ENCODE measurements at places on chromosomes 3 and 15.

DNA sequence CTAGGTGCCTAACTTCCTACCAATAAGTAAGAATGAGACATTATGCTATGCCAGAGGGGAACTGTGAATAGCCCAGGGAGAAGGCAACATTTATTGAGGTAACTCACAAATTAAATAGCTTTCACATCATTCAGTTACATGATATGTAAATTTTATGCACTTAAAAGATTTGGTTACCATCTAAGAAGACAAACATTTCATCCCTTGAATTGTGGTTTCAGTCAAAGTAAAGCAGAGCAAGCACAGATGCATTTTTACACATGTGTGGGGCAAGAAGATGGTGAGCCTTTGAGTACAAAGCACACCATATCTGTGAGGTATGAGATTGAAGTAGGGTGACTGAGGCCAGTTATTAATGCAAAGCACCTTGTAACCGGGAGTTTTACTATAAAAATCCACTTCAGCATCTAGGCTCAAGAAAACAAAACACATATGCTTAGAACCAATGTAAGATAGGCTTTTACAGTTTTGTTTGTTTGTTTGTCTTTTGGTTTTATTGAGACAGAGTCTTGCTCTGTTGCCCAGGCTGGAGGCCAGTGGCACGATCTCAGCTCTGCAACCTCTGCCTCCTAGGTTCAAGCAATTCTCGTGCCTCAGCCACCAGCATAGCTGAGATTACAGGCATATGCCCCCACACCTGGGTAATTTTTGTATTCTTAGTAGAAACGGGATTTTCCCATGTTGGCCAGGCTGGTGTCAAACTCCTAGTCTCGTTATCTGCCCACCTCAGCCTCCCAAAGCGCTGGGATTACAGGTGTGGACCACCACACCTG, 3.5 kb downstream of the PLSCR2 start:
- no peak for DNase-seq

DNA sequence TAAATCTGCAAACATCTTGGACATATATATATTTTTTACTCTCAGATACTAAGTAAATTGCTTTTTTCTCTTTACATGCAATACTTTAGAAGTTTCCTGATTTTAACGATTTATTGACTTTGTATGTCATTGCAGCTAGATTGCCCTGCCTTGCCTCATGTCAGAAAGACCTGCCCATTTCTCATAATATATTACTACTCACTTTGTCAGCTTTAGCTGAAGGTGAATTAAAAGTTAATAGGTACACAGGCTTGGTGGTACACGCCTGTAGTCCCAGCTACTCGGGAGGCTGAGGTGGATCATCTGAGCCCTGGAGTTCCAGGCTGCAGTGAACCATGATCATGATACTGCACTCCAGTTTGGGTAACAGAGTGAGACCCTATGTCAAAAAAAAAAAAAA, 52.8 kb downstream of the PLS1 start:
- DNase-seq, result no peak

- DNase-seq, result no peak
Measured at GRCh38 chr3:11508346-11509172, 135.2 kb downstream of the VGLL4 start.

DNA sequence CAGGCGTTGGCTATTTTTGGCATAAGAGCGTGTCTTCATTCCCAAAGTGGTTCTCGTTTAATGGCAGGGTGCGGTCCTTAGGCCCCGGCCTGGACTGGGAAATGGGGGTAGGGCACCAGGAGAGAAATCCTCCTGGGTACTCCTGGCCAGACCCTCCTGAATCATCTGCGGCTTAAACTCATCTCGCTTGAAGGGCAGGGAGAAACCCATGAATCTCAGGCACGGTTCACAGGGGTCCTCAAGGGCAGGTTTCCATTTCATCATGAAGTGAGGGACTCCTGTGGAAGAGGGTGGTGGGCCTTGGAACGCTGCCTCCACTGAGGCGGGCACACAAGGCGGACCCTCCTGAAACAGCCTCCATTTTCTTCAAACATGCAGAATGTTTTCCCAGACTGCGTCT, 48.4 kb downstream of the KLF13 start:
- no peak for DNase-seq

DNA sequence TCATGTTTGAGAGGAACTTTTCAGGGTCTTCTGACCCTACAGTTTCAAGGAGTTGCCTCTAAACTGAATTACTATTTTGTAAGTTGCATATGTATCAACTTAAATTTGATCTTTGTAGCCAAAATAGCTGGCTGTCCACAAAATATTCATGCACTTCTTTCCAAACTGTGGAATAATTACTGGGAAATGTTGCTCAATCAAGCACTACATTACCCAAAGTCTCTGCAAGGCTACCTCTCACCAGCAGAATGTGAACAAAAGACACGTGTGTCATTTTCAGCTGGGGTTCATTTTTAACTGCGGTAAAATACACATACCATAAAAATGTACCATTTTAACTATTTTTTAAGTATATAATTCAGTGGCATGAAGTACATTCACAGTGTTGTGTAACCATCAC, 320.4 kb downstream of the CTNNB1 start:
- DNase-seq, result no peak

DNA sequence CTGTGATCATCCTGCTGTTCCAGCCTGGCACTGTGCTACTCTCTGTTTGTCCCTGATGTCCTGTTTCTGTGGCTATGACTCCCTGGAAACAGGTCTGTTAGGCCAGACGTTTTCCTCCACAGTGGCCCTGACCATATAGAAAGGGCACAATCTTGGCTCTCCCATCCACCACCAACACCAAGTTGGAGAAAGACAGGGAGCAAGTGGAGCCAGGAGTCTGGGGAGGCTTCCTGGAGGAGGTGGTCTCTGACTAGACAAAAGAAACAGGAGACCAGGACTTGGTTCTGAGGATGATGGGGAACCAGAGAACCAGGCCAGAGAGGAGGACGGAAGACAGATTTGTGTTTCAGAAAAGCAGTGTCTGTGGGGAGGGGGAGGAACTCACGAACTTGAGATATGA, 49.2 kb upstream of the SMAD6 start:
- DNase-seq, result no peak

DNA sequence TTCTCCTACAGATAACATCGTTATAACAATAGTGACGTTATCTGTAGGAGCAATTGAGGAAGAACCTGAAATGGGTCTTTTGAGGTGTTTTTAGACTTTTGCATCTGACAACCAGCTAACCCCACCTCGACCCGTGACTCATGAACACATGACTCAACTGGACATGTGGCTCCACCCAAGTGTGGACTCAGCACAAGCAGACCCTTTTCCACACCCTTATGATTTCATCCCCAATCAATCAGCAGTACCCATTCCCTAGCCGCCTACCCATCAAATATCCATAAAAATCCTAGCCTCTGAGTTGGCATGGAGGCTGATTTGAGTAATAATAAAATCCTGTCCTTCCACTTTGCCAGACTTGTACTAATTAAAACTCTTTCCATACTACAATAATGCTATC, 255.4 kb downstream of the ARPP21 start:
- DNase-seq, result no peak

DNA sequence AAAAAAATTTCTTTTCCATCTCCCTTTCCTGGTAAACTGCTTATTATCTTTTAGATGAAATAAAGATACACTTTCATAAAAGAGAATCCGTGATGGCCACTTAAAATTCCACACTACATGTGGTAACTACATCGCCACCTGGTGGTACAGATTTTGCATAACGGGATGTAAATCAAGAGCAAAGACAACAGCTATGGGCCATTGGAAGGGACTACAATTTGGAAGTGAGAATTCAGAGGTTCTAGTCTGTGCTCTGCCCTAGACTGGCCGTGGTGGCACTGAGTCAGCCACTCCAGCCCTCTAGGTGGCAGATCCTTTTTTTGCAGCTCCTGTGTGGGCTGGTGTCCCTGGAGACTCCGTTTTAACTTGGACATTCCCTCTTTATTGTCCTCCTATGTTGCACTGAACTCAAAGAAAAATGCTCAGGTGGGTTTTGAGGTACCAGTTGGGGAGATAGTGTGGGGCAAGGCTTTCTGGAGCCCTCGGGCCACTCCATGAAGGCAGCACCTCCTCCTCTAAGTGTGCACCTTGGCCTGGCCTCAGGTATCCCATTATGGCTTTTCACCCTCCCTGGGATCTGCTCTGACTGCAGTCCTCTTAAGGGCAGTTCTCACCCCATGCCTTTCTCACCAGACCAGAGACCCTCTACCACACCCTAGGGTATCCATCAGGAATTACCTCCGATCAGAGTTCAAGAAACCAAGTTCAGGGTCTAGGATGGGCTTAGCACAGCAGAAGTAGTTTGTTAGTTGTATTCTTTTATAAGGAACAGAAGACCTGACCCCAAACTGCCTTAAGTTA, 54.9 kb downstream of the SPSB4 start:
- peak; percentile 13 for DNase-seq

DNA sequence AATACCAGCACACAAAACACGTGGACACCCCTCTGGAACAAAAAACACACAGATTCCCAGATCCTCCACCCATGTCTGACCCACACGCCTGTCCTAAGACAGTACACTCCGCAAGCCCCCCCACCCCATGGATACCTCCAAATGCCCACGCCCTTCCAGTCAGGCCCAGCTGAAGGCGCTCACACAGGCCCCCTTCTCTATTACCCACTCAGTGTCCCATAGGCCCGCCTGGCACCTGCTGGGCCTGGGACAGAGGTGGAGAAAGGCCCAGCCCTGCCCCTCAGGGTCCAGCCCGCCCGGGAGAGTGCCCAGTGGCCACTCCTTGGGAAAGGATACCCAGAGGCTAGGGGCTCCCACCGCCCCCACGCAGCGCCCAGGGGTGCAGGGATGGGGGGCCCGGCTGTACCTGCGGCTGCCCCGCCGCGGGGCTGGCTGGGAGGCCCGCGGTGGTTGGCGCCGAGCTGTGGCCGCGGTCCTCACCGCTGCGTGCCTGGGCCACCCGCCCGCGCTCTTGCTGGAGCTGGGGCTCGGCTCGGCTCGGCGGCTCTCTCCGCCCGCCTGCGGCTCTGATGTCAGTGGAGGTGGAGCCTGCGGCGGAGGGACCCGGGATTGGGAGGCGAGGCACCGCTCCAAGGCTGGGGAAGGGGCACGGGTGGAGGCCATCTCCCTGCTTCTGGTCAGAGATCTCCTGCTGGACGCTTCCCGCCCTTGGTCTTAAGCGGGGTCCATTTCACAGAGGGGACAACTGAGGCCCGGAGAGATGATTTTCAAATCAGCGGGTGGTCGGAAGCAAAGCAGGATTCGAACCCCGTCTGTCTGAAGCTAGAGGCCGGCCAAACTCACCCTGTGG, at the start of gene CAMK1:
TSS of gene CAMK1 (minus strand) at position 522 of the 850 bp plus-strand sequence. CDS start 2,198 bp downstream, outside the sequence.
- no peak for DNase-seq

- DNase-seq, result no peak
Measured at GRCh38 chr3:106699122-106699521, 678.1 kb upstream of the CCDC54 start.
